ENCODE measurements at places on chromosomes 12 and 14.

- DNase-seq, result no peak
Observed at GRCh38 chr12:28689398-28690175, 459.5 kb upstream of the FAR2 start.

DNA sequence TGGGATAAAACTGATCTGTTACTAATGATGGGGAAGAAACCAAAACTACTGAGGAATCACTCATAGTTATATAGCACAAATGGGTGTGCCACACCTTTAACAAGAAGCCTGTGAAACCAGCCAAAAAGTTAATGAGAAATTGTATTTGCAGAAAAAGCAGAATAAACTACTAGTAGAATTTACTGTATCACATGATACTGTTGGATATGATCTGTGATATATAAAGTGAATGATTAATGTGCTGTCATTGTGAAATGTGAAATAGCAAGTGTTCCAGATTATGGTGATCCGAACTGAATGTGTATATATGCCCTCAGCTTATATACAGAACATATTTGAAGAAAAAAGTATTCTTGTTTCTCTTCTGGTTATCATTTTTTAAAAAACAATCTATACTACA is 30.5 kb downstream of the VEZT start:
- no peak for DNase-seq

GRCh38 chr12:6632026-6632983 is 3.5 kb downstream of the LPAR5 start:
- no peak for DNase-seq

DNA sequence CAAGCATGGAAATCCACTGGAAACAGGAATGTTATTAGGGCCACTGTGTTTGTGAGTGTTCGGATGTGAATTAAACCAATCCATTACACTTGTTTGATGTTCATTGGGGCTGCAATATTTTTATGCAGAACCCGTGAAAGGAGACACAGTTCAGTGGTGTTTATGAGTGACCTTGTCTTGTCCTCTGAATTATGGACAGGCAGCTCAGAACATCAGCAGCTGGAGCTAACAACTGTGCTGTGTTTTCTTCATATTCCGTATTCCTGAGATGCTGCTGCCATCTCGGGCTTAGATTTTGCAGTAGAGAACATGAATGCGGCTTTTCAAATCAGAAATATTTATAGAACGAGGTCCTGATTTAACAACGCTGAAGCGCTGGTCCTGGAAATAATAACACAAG is 20.3 kb upstream of the CACNA1C start:
- no peak for DNase-seq

GRCh38 chr14:31261859-31262731 is 54.5 kb upstream of the HECTD1 start:
- no peak for DNase-seq
